ENCODE measurements at places on chromosomes 3 and 15. TPM values are rescaled to one million over a fixed set of nuclear protein-coding genes. Genes with fewer than 3 reads are reported as not detected.
A peak's percentile ranks its signal among the peaks of the same experiment; 100 is the strongest.

GRCh38 chr3:9902372-9903237 lies at the start of gene IL17RE:
Gene IL17RE (plus strand): TSS chr3:9902848. CDS start chr3:9902933, 85 bp downstream.
- ATAC-seq: peak; percentile 75

- peak; percentile 72 for ATAC-seq
Measured at GRCh38 chr3:10419637-10420232, 85.7 kb downstream of the ATP2B2 start.

DNA sequence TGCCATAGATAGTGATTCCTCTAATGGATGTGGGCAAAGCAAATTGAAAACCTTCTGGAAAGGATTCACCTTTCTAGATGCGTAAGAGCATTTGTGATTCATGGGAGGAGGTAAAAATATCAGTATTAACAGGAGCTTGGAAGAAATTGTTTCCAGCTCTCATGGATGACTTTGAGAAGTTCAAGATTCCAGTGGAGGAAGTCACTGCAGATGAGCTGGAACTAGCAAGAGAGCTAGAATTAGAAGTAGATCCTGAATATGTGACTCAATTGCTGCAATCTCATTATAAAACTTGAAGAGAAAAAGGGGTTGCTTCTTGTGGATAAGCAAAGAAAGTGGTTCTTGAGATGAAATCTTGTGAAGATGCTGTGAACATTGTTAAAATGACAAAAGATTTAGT lies 88.0 kb upstream of the ACKR4 start:
- ATAC-seq: no peak

DNA sequence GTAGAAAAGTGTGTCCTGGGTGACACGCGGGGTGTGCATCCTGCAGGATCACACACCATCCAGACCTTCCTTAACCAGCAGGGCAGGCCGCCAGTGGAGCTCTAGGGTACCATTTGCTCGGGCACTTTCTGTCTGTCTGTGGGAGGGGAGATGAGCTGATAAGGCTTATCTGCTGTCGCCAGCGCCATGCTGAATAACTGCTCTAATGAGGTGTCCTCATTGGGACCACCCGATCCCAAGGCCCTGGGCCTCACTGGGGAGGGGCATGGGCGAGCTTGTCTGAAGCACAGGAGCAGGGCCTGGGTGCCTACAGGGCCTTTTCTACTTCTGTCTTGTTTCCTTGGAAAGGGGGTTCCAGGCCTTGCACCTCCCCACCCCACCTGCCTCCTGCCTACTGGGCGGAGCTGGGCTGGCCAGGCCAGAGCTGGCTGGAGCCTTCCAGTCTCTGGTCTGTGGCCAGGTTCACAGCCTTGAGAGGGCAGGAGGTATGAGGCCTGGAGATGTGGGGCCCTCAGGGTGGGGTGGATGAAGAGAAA lies 2.5 kb upstream of the GATA2 start:
- no peak for ATAC-seq

- ATAC-seq: no peak
Measured at GRCh38 chr15:80070840-80071239, 11.4 kb downstream of the ZFAND6 start.

CHDH gene
- 1.1 TPM for total RNA-seq

SAXO2 gene
- total RNA-seq: not detected

COPB2 gene
- 101 TPM for total RNA-seq
